ENCODE measurements at places on chromosomes 4 and X.

DNA sequence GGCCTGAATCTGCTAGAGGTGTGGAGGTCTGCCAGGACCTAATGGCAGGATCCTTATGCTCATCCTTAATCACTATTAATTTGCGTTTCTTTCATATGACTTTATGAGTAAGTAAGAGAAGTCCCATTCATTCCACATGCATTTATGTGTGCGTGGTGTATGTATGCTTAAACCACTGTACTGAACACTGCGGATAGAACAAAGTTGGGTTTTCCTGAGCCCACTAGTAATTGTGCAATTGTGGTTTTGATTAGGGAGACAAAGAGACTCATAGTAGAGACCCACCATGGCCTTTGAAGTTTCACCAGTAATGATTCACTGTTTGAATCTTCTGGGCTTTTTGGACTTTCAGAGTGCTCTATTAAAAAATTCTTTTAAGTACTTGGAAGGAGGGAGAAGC lies 498.5 kb upstream of the DIPK2B start:
- DNase-seq = no peak

DNA sequence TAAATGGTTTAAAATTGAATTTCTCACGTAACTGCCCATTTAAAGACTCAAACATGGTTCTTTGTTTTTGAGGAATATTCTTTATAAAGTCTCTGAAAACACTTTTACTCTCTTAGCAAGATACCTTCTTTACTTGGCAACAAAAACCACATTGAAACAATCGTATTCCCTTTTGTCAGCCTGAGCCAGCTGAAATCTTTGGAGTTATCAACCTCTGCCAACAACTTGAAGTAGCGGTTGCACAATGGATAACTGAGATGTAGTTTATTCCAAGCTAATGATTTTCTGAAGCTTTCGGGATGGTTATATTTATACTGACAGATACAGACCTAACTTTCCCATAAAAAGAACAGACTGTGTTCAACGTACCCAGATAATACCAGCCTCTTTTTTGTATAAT lies 561.3 kb downstream of the IL1RAPL1 start:
- DNase-seq = no peak

DNA sequence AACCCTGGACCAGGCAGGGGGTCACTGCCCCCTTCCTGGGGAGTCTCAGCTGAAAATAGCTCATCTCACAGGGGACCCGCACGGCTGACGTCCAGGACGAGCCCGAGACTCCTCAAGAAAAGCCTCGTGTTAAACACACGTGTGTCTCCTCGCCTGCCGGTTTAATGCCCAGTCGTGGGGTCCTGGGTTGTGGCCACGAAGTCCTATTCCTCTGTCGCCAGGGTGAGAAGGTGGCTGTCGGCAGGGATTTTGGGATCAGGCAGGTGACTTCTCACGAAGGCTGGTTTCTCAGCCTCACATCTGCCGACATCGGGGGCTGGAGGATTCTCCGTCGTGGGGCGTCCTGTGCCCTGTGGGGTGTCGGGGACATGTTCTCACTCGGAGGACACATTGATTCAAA lies 44.3 kb upstream of the PPP2R3B start:
- DNase-seq = no peak

GRCh38 chrX:153511784-153512500 lies 5.5 kb upstream of the ATP2B3 start:
- DNase-seq = no peak

- DNase-seq = peak; percentile 58
Observed at GRCh38 chr4:173855015-173855414, 325.0 kb upstream of the HAND2 start.

DNA sequence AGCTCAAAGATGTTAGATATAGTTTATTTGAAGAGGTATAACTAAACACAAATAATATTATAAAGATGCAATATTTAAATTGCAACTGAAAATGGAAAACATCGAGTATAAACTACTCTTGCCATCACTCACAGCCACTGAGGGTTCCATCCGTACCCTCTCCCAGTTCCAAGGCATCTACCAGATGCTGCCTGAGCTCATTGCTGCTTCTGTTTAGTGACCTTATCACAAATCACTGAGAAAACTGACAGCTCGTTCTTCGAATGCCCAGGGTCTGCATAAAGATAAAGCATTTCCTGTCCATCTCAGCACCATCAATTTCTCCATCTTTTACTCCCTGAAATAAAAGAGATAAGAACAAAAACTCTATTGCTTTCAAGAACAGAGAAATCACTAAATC lies 391.7 kb upstream of the NWD2 start:
- DNase-seq = no peak

- no peak for DNase-seq
Observed at GRCh38 chrX:136616987-136617685, 30.8 kb upstream of the CD40LG start.

GRCh38 chr4:7864685-7865084 lies 75.0 kb downstream of the AFAP1 start:
- no peak for DNase-seq

GRCh38 chrX:120504569-120504968 lies 35.5 kb upstream of the LAMP2 start:
- DNase-seq = no peak

GRCh38 chr4:2839060-2839459 lies 4.6 kb upstream of the ADD1 start:
- no peak for DNase-seq

GRCh38 chrX:19599253-19599652 lies 83.9 kb upstream of the MAP3K15 start:
- DNase-seq = no peak

GRCh38 chr4:123555233-123555806 lies 158.7 kb downstream of the SPRY1 start:
- DNase-seq = peak; percentile 81

- DNase-seq = peak; percentile 47
Observed at GRCh38 chr4:89617317-89617716, 219.6 kb downstream of the SNCA start.

- peak; percentile 73 for DNase-seq
Observed at GRCh38 chr4:7328913-7329638, 105.7 kb downstream of the PSAPL1 start.

DNA sequence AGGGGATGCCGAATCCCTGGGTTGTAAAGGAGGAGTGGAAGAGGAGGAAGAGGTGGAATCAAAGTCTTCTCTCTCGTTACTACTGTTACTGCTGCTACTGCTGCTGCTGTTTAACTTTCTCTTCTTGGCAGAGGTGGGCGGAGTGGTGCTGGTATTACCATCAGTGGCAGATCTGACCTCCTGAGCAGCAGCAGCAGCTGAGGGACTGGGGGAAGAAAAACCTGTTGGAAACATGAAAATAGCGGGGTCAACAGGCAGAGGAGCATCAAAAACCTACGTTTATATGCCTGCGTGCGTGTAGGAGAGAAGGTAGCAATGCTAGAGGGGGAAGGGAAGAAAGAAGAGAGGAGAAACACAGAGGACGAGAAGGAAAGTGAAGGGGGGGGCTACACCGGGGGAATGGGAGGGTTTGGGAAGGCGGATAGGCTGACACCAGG lies 339 bp downstream of the CUL4B start:
- no peak for DNase-seq

- peak; percentile 10 for DNase-seq
Observed at GRCh38 chr4:118180776-118181175, 146.5 kb downstream of the NDST3 start.

DNA sequence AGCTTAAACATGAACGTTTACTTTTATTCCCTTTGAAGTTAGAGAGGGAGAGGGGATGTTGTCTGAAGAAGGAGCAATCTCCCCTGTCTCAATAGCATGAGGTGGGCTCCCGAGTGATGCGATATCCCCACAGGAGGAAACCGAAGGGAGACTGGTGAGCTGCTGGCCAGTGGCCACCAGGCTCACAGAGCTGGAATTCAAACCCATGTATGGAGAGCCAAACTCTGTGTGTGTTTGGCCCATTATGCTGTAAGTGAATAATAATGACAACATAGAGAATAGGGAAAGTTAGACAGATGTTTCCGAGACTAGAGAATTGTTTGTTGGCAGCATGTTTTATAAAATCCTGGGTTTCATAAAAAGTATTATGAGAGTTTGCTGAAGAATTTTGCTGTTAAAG lies 66.1 kb upstream of the CLNK start:
- DNase-seq = no peak

- no peak for DNase-seq
Observed at GRCh38 chr4:25856756-25857155, 6.0 kb downstream of the SEL1L3 start.

- DNase-seq = no peak
Observed at GRCh38 chr4:112031712-112032328, 113.4 kb upstream of the FAM241A start.

- peak; percentile 65 for DNase-seq
Observed at GRCh38 chr4:109172301-109172700, 130.2 kb downstream of the COL25A1 start.

GRCh38 chr4:78552389-78553042 lies 946 bp downstream of the ANXA3 start:
- peak; percentile 50 for DNase-seq

DNA sequence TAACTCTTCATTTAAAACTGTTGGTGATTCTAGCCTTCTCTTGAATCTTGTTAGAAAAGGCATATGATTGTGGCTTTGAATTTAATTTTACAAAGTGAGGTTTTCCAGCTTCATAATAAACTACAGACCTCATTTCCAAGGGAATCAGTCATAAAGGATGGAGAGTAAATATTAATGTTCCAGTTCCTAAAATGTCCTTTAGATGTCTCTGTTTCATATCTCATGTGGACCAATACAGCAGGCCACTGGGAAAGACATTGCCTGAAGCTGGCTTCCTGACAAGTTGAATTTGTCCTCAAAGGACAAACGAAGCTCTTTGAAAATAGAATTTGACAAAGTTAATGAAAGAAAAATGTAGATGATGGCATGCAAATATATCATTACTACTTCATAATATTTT lies 125.4 kb downstream of the ZNF330 start:
- DNase-seq = no peak

DNA sequence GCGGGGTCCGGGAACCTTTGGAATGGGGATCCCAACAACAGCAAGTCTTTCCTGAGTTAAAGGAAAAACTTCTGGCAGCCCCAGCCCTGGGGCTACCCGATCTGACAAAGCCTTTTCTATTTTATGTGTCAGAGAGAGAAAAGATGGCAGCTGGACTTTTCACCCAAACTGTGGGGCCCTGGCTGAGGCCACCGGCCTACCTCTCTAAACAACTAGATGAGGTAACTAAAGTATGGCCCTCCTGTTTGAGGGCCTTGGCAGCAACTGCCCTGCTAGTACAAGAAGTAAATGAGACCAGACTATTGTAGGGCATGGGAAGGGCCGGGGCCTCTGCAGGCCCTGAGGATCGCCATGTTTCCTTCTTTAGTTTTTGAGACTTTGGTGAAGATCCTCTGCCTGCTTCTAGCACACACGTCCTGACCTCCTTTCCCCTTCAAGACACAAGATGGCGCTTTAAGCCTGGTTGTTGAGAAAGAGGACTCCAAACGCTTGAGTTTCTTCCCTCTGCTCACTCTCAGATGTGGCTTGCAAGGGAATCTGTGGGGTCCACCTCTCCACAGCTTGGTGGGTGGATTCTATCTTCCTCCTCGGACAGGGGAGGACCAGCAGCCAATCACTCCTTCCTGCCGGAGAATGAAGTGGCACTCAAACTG lies 18.5 kb upstream of the DRD5 start:
- peak; percentile 3 for DNase-seq

DNA sequence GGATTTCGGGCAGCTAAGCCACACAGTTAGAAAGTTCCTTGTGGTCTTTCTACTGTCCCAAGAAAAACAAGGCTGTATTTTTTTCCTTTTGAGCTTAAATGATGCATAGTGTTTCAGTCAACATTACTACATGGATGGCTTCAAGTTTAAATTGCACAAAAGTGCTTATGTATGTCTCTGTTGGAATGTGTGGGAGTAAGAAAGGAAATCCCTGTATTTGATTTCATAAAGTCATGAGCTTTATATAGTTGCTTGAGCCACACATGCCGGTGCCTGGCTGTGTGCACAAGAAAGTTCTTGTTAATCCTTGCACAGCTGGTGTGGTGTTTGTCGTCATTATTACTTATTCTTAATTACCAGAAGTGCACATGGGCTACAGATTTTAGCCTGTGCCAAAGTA lies 262.2 kb downstream of the ARHGAP10 start:
- DNase-seq = peak; percentile 97

DNA sequence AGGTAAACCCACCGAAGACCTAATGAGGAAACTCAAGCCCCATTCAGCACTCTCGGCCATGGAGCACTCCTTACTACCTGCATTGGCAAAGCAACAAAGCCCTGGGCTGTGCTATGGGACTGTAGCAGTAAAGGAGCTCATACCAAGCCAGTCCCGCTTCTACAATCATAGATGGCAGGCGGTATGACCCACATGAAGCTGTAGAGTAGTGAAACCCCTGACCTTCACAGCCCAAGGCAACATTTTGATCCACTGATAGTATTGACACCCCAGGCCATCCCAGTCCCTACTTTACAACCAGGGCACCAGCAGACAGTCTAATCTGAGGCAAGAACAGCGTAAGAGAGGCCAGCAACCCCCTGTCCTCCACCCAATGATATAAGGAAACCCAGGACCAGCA lies 25.2 kb downstream of the CENPC start:
- DNase-seq = no peak

GRCh38 chrX:12370497-12370986 lies 232.3 kb downstream of the FRMPD4 start:
- no peak for DNase-seq

DNA sequence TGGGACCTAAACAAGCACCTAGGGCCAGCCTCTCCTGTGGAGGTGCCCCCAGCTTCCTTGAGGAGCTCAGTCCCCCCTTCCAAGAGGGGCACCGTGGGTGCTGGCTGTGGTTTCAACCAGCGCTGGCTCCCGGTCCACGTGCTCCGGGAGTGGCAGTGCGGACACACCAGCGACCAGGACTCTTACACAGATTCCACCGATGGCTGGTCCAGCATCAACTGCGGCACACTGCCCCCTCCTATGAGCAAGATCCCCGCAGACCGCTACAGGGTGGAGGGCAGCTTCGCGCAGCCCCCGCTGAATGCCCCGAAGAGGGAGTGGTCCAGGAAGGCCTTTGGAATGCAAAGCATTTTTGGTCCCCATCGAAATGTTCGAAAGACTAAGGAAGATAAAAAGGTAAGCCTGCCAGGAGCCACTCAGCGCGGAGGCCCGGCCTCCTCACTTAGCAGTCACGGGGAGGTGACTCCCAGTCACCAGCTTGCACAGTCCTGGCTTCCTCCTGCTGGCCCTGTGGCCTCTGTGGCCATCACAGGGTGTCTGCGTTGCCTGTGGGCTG lies 24.9 kb downstream of the RGS12 start:
- DNase-seq = no peak

- no peak for DNase-seq
Observed at GRCh38 chr4:129144755-129145206, 48.8 kb downstream of the C4orf33 start.
